NCI-H1417 treated with DMSO at 0.1 percent for 48 hours (cell line): ENCODE measurements at places on chromosomes 12 and 14.

DNA sequence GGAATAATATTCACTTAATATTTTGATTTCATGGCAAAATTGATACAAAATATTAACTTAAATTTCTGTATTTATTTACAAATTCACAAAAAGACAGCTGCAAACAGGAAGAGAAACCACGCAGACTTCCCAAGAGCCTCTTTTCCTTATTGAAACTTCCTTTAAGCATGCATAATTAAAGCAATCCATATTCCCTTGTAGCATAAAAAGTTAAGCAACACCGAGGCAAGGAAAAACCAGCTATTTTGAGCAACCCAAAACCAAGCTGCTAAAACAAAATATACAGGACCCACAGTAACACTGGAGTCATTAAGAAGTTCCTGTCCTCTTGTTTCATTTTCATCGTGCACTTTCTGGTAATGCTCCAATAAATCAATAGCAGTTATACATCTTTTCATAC, 58.0 kb downstream of the EEA1 start:
- no peak for DNase-seq

- no peak for DNase-seq
These were observed 195.0 kb upstream of the AMIGO2 start for GRCh38 chr12:47274760-47275159.

GRCh38 chr12:105945880-105946279, 192.9 kb downstream of the NUAK1 start:
- no peak for DNase-seq

GRCh38 chr12:128661226-128661569, 162.6 kb downstream of the SLC15A4 start:
- no peak for DNase-seq

GRCh38 chr12:10147714-10148403, 17.9 kb upstream of the CLEC7A start:
- DNase-seq, result no peak

DNA sequence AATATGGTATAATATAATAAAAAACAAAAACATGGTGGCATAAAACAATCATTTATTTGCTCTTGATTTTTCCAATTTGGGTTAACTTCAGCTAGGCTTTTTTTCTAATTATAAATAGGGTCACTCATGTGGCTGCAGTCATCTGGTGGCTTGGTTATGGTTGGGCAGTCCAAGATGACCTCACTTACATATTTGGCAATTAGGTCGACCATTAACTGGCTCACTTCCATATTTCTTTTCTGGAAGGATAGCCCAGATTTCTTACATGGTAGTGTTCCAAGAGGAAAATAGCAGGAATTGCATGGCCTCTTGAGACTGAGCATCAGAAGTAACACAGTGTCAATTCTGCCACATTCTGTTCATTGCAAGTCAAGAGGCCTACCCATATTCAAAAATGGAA, 153.4 kb downstream of the FUT8 start:
- DNase-seq, result no peak

- no peak for DNase-seq
These were observed 4.1 kb downstream of the PLXNC1 start for GRCh38 chr12:94152292-94153078.

DNA sequence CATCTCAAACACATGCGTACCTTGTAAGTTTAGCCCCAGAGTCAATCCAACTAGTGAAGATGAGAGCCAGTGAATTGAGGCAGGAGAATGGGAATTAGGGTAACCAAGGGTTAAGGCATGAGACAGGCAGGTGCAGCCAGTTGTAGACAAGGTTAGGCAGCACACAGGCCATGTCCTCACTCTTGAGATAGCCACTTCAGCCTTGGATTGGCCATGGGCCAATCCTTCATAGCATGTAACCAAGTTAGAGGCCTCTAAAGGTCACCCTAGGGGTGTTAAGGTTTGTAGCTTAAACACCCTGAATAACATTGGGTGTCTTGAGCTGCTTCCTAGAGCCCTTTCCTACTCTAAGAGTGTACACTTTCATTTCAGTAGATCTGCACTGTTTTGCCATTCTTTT, 208.2 kb upstream of the RBM19 start:
- DNase-seq, result no peak
